ENCODE measurements at places on chromosomes 11 and 22.

DNA sequence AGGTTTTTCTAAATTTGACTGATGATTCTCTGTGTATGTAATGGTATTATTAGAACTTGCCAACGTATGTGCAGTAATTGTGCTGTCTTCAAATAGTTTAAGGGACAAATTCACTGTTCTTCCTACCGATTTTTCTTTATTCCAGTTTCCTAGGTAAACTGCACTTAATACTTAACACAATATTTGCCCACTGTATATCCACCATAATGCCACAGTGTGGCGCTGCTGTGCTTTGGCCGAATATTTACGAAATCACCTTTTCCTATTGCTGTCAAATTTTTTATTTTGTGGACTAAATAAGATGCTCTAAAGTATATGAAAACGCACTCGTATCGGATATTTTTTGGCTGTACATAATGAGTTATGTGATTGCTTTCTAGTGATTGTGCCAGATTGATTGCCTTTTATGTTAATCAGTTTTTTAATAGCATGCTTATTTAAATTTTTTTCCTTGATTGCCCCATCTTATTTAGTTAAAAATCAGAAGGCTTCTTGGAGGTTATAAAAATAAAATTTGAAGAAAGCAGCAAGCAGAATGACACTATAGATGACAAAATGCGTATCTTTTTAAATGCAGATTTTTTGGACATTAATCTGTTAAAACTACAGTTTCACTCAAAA, 10.5 kb downstream of the AASDHPPT start:
- DNase-seq: peak; percentile 34

DNA sequence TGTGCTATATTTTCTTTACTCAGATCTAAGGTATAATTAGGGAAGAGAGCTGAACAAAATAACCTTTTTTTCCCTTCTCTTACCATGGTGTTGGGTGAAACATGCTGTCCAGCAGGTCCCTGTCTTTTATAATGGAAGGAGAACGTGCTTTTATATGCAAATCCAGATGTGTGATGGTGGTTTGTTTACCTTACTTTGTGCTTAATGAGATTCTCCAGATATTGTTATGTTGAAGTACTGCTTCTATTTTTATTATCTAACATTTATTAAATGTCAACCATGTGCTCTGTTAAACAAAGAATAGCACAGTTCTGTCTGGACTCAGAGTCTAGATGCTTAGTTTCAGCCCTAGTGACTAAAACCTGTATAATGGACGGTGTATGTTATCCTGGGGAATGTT, 10.1 kb upstream of the GRIK4 start:
- DNase-seq: peak; percentile 23

GRCh38 chr11:133966921-133967598, 10.3 kb upstream of the IGSF9B start:
- no peak for DNase-seq

DNA sequence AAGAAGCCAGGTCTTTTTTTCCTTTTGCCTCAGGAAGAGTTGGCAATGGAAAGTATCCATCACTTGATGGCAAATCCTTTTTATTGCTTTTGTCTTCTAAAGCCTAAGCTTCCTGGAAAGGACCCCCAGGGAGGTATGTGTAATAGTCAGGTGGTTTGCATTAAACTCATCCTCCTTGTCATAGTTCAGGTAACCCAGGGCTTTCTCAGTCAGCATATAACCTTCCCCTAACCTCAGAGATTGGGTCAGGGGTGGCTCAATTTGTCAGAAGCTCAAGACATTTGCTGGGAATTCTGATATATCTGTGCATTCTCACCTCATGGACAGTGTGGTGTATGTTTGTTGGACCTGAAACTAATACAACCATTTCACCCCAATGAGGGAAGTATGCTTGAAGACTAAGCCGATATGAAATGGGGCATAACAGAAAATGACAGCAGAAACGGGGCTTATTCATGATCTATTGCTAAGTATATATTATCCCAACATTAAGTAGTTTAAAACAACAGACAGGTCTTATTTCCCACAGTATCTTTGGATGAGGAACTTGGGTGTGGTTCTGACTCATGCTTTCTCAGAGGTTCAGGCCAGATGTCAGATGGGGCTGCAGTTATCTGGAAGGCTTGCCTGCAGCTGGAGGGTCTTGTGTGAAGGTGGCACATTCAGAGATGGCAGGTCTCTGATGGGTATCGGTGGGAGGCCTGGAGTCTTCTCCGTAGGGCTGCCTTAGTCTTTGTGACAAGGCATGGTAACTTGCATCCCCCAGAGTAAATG, 135.8 kb upstream of the SPON1 start:
- no peak for DNase-seq

DNA sequence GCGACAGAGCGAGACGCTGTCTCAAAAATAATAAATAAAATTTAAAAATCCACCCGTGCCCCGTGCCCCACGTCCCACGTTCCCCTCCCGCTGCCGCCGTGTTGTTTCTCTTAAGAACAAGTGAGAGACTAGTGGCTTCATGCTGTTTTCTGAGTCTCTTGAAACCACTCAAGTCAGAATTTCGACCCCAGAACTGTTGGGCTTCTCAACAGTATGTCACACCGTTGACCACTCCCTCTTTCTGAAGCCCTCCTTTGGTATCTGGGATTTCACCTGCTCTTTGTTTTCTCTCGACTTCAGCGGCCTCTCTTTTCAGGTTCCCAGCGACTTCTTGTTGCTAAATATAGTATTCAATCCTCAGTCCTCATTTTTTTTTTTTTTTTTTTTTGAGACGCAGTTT, 974 bp downstream of the PPIL2 start:
- no peak for DNase-seq

DNA sequence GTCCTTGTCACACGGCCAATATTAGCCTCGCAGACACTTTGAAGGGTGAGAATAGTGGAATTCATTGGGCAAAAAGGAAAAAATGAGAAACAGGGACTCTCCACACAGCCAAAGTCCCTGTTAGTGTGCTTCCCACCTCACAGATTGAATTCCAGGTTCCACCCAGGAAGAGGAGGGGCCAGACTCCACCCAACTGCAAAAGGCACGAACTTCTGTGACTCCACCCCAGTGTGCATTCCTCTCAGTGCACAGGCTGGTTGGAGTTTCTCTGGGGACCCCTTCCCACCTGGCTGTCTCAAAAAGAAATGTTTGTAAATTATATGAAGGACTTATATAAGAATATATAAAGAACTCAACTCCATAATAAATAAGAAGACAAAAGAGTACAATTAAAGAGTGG, 12.1 kb upstream of the BTBD10 start:
- DNase-seq: no peak
